NCI-H446 treated with DMSO at 0.1 percent for 48 hours (cell line): ENCODE measurements at places on chromosomes 13 and 19.

DNA sequence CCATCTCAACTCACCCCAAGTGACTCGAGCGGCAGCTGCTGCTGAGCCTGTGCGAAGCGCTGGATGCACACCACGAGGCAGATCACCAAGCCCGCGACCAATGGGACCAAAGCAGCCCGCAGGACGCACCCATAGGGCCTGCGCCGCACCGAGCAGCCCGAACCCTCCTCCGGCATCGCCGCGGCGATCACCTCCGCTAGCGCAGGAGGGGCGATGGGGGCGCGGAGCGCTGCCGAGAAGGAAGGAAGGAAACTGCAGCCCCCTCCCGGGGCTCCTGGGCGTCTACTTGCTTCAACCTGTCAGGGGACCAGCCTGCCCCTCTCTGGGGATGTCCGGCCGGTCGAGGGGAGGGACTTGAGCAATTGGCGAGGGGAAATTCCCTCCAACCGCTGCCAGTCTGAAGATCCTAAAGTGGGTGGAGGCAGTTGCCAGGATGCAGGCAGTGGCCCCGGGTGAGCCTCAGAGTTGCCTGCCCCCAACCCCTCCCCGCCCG lies at the start of gene CD70:
CD70 (minus strand) TSS at position 324 of the 493 bp plus-strand sequence; CDS start at position 176, 148 bp downstream.
- DNase-seq, result no peak

- DNase-seq, result no peak
Measured at GRCh38 chr19:5364674-5365073, 24.1 kb upstream of the PTPRS start.

- DNase-seq, result no peak
Measured at GRCh38 chr19:4096049-4096892, 27.7 kb downstream of the MAP2K2 start.

DNA sequence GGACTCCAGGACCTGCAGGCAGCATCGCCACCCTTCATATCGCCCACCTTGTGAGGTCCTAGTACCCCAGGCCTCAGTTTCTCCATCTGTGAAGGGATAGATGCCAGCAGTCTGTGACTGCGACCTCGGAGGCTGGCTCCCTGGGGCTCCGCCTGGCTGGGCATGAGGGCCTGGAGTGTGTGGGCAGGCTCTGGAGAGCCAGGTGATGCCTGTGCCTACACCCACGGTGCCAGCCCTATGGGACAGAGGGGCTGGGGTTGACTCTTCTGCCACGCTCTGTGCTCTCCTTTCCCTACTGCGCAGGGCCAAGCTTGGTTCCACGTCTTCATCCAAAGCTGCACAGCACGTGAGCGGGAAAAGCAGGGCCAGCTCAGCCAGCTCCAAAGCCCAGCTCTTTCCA lies 26.0 kb upstream of the NFIC start:
- DNase-seq, result no peak

- no peak for DNase-seq
Measured at GRCh38 chr13:100535426-100536135, 53.0 kb downstream of the GGACT start.

- peak; percentile 4 for DNase-seq
Measured at GRCh38 chr13:70523622-70524021, 415.4 kb upstream of the KLHL1 start.
